ENCODE measurements at places on chromosomes 6 and 20.
A peak's percentile ranks its signal among the peaks of the same experiment; 100 is the strongest.

GRCh38 chr6:138235693-138236092 lies 17.4 kb upstream of the PBOV1 start:
- no peak for DNase-seq

GRCh38 chr20:56722042-56722441 lies 92.9 kb downstream of the TFAP2C start:
- DNase-seq = no peak

- no peak for DNase-seq
Observed at GRCh38 chr6:24543683-24544082, 48.9 kb downstream of the ALDH5A1 start.

DNA sequence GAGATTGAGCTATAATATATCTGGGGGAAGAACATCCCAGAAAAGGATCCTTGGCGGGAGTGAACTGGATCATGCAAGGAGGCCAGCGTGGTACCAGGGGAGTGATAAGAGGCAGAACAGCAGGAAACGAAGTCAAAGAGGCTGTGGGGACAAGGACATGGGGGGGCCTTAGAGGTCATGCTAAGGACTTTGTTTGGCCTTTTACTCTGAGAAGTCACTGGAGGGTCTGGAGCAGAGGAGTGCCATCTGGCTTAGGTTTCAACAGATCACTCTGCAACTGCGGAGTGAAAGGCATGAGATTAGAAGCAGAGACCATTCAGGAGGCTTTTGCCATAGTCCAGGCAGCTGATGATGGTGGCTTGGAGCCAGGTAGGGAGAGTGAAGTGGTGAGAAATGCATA lies 24.3 kb downstream of the MRAP2 start:
- DNase-seq = no peak

- peak; percentile 48 for DNase-seq
Observed at GRCh38 chr20:19756761-19757486, 1.1 kb upstream of the RIN2 start.

- DNase-seq = no peak
Observed at GRCh38 chr6:20879526-20879925, 345.3 kb downstream of the CDKAL1 start.

DNA sequence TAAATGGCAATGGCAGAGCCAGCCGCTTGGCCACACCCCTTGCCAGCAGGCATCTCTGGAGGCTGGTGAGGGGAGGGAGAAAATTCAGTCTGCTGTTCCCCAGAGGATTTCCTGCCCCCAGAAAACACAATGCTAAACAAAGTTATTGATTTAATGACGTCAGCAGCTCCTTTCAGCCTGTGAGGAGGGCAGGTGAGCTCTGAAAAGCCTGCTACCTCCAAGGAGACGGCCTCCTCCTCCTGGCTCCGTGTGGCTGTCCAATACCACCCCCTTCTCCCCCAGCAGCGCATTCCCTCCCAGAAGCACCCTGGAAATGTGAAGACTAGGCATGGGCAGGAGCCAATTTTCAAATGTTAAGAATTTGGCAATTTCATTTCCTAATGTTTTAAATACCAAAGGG lies 393.1 kb downstream of the ZFAND3 start:
- no peak for DNase-seq

DNA sequence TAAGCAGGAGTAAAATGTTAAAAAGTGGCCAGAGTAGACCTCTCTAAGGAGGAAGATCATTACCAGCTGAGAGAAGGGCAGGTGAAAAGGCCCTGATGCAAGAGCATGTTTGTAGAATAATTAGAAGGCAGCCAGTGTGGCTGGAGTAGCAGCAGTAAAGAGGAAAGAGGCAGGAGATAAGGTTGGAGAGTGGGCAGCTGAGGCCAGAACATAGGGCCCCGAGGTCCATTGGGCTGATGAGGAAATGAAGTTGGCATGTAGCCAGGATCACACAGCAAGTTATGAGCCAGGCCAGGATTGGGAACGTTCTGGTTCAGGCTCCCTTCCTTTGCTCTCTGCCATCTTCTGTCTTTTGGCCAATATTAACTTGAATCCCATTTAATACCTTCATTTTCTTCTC lies 51.6 kb downstream of the RALY start:
- DNase-seq = peak; percentile 62

DNA sequence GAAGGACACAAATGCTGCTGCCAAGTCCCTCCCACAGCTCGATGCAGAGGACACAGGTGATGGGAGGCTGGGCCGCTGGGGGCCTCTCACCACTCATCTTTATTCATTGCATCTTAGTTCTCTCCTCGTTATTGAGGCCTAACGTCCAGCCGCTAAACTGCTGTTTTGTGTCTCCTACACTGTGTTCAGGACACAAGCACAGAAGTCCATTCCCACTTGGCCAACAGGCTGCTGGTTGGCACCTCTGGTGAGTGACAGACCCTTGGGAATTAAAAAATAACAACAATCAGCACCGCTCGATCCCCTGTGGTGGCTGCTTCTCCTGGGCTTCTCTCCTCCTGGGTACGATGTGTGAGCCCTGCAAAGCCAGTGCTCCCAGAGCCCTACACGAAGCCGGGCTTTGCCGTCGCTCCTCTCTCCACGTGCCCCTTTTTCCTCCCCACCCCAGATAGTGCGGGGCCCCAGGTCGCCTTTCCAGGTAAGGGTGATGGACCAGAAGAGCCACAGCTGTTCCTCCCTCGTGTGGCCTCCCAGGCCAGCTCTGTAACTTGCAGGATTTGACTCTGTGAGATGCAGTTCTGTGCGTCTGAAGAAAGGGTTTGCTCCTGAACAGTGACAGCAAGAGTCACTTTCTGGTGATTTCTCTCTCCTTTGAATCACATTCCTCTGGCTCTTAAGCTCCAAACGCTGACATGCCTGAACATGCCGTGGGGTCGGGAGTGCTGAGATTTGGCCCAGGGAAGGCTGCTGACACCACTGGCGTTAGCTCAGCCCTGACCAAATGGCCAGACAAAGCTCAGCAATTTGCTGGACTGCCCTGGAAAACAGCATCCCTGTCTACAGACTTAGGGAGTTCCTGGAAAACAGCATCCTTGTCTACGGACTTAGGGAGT lies 59.3 kb downstream of the DLL1 start:
- DNase-seq = no peak

Measured in large intestine (tissue), 12 donors.